ENCODE measurements at places on chromosomes 5 and 9. TPM values are rescaled to one million over a fixed set of nuclear protein-coding genes. Genes with fewer than 3 reads are reported as not detected.
A peak's percentile ranks its signal among the peaks of the same experiment; 100 is the strongest.

GRCh38 chr5:59543821-59544442 is 349.6 kb downstream of the PDE4D start:
- no peak overlapping the region for H3K4me3 ChIP-seq
- H3K36me3 ChIP-seq = no peaks in the 10 kb centered on the region
- H3K4me1 ChIP-seq = no peaks in the 10 kb centered on the region
- DNase-seq = no peak
- no peaks in the 10 kb centered on the region for H3K27me3 ChIP-seq
- H3K27ac ChIP-seq = no peak overlapping the region

- no peak for DNase-seq
- no peaks in the 10 kb centered on the region for H3K27me3 ChIP-seq
- H3K4me3 ChIP-seq = no peak overlapping the region
- H3K4me1 ChIP-seq = peaks cover 57% of the 10 kb centered on the region
- no peaks in the 10 kb centered on the region for H3K36me3 ChIP-seq
These were observed 68.3 kb downstream of the SERINC5 start for GRCh38 chr5:80187421-80188090.

DNA sequence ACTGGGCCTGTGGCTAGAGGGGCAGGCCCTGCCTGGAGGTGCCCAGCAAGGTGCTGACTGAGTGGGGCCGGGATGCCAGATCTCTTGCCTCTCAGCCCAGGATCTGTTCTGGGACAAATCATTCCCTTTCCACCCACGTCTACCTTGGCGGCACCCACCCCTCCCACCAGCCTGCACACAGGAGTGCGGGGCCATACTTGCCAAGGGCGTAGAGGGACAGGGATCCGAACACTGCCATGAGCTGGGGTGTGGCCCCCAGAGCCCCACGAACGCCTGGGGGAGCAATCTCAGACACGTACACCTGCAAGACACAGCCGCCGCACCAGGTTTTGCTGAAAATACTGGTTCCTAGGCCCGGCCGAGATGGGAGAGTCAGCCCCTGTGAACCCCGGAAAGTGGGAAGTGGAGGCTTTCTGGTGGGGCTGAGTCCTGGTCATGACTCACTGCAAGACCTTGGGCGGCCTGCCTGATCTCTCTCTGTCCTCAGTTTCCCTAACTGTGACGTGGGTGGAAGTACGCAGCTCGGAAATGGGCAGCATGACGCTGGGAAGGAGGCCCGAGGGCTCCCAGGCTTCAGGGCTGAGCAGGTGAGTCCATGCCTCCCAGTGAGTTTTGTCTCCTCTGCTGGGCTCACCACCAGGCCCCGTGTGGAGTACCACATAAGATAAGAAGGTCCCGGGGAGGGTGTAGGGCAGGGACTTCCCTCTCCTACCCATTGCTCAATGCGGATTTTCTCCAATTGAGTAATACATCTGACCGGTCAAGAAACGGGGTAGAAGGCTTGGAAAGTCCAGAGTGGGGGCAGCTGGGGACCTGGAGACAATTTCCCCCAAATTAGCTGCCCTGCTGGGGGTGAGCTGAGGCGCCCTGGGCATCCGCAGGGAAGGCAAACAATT is 2.6 kb downstream of the SLC2A6 start:
- H3K27me3 ChIP-seq = peaks cover 3% of the 10 kb centered on the region
- peaks cover 6% of the 10 kb centered on the region for H3K36me3 ChIP-seq
- no peak overlapping the region for H3K4me3 ChIP-seq
- peaks cover 7% of the 10 kb centered on the region for H3K4me1 ChIP-seq

GRCh38 chr9:37515620-37516258 is 30.0 kb downstream of the POLR1E start:
- H3K27me3 ChIP-seq = no peaks in the 10 kb centered on the region
- no peaks in the 10 kb centered on the region for H3K36me3 ChIP-seq
- no peak overlapping the region for H3K4me3 ChIP-seq
- H3K27ac ChIP-seq = no peak overlapping the region
- no peak for DNase-seq

DNA sequence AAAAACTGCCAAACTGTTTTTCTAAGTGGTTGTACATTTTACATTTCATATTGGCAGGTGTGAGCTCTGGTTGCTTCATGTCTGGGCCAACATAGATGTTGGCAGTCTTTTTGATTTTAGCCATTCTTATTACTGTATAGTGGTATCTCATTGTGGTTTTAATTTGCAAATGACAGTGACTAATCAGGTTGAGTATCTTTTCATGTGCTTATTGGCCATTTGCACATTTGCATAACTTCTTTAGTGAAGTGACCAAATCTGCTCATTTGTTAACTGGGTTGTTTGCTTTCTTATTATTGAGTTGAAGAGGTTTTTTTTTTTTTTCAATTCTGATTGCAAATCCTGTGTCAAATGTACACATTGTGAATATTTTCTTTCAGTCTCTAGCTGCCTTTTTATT is 36.9 kb upstream of the MSX2 start:
- no peak overlapping the region for H3K4me3 ChIP-seq
- no peaks in the 10 kb centered on the region for H3K36me3 ChIP-seq
- no peaks in the 10 kb centered on the region for H3K4me1 ChIP-seq
- no peak for DNase-seq
- H3K27me3 ChIP-seq = peaks cover 53% of the 10 kb centered on the region
- no peak overlapping the region for H3K27ac ChIP-seq

- H3K4me1 ChIP-seq = no peaks in the 10 kb centered on the region
- H3K27me3 ChIP-seq = peaks cover 12% of the 10 kb centered on the region
- DNase-seq = no peak
- no peaks in the 10 kb centered on the region for H3K36me3 ChIP-seq
- no peak overlapping the region for H3K4me3 ChIP-seq
- H3K27ac ChIP-seq = no peak overlapping the region
These were observed 31.4 kb upstream of the LPCAT1 start for GRCh38 chr5:1555011-1555807.

DNA sequence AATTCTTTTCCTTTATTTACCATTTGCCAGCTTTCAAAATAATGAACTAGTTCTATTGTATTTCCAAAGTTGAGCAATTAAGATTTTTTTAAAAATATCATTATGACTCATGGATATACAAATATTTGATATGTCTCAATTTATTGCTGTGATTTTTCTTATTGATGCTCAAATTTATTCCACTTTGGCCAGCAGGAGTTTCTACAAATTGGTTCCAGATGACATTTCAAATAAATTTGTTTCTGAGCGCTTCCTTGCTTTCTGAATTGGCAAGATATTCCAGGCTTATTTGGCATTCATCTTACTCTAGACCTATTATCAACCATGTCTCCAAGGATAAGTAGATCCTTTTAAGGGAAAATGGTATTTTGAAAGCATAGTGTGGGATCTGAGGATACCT is 58.5 kb upstream of the TJP2 start:
- no peak for DNase-seq
- peaks cover 4% of the 10 kb centered on the region for H3K27me3 ChIP-seq
- no peaks in the 10 kb centered on the region for H3K36me3 ChIP-seq
- no peak overlapping the region for H3K4me3 ChIP-seq

GRCh38 chr5:171606414-171607024 is 179.1 kb upstream of the SMIM23 start:
- no peak for DNase-seq
- H3K36me3 ChIP-seq = no peaks in the 10 kb centered on the region
- H3K27me3 ChIP-seq = no peaks in the 10 kb centered on the region
- H3K4me1 ChIP-seq = no peaks in the 10 kb centered on the region
- no peak overlapping the region for H3K27ac ChIP-seq
- H3K4me3 ChIP-seq = no peak overlapping the region

The TLX3 gene
- polyA plus RNA-seq = 0.05 TPM

DNA sequence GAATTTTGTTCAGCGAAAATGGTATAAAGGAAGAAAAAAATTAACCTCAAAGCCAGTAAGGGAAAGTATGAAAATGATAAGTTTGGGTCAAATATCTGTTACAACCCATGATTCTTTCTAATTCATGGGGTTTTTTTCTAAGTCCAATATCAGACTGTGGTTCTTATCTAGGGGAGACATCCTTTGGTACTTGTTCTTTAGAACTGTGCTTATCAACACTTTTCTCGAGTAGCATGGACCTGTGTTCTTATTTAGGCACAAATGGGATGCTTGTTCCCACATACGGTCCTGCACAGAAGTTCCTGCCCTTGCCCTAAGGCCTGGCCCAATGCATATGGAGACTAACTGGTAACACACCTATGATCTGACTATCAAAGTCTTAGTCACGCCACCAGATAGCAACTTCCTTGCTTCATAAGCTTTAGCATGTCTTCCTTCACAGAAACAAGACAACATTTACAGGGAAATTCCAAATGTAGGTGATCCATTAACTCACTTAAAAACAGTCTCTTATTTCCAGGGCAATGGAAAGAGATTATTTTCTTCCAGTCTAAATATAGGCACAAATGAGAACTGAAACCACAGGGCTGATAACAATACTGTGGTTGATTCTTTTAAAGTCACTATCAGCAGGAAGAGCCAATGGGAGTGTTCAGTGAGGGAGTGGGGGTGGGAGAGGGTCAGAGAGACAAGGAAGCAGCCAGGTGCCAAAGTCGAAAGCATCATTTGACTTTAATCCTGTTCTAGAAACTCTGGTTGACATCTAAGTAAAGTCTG is 268.8 kb upstream of the ANKRD55 start:
- H3K27me3 ChIP-seq = no peaks in the 10 kb centered on the region
- H3K36me3 ChIP-seq = no peaks in the 10 kb centered on the region
- no peaks in the 10 kb centered on the region for H3K4me1 ChIP-seq
- no peak overlapping the region for H3K4me3 ChIP-seq
- DNase-seq = no peak

The SLC22A4 gene
- 3.0 TPM for polyA plus RNA-seq

DNA sequence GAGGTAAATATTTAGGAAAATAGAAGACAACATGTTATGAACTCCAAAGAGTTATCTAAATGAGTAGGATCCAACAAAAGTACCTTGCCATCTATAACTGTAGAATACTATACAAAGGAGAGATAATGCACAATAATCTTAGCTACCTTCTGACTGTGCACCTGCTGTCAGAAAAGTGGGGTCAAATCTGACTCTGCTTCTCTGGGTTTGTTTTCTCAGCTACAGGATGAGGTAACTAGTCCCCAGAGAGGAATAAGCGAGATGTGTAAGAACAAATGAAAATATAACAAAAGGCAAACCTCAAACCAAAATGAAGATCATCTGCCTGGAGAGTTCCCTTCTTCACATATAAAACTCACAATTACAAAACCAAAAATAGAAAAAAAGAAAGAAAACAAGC is 204.8 kb downstream of the DCP2 start:
- no peaks in the 10 kb centered on the region for H3K4me1 ChIP-seq
- H3K27me3 ChIP-seq = no peaks in the 10 kb centered on the region
- DNase-seq = no peak
- no peaks in the 10 kb centered on the region for H3K36me3 ChIP-seq
- H3K4me3 ChIP-seq = no peak overlapping the region

The CDH9 gene
- 0.09 TPM for polyA plus RNA-seq

GRCh38 chr9:131824155-131824594 is 84.3 kb upstream of the RAPGEF1 start:
- no peak for DNase-seq
- no peak overlapping the region for H3K27ac ChIP-seq
- H3K27me3 ChIP-seq = peaks cover 24% of the 10 kb centered on the region
- H3K36me3 ChIP-seq = no peaks in the 10 kb centered on the region

GRCh38 chr5:107112216-107112615 is 558.5 kb downstream of the EFNA5 start:
- H3K27ac ChIP-seq = no peak overlapping the region
- no peaks in the 10 kb centered on the region for H3K36me3 ChIP-seq
- no peak for DNase-seq
- H3K4me1 ChIP-seq = no peaks in the 10 kb centered on the region
- H3K4me3 ChIP-seq = no peak overlapping the region

DNA sequence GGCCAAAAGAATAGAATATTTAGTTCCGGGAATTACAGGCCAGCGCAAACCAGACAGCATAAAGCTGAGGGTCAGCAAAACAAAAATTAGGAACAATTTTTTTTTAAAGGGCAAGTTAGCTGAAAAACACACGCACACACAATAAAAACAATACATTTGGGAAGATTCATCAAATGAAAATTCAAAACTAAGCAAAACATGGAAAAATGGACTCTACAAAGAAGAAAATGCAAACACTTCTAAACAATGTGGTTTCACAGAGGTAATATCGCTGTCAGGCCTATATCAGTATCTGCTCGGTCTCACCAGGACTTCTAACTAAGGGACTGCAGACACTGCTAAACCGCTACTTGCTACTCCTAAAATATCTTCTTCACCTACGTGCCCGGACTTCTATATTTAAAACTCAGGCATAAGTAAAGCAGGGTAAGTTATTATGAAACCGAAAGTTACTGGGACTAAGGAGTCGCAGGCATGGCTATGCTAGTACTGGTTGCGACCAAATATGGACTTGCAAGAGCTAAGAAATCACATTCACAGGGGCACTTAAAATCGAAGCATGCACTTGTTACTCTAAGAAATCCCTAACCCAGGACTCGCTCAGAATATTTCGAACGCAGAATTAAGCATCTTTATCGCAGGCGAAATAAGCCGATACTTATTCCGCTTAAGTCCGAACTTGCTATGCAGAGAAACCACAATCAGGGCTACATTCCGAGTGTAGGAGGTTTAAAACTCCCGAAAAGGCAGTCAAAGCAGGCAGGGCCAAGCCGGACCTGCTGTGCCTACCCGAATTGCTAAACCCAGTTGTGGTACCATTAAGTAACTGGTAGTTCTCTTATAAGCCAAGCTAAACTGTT is 2.3 kb downstream of the ANXA2R start:
- peak overlapping the region; percentile 58 for H3K4me3 ChIP-seq
- H3K27ac ChIP-seq = peak overlapping the region; percentile 92
- H3K27me3 ChIP-seq = no peaks in the 10 kb centered on the region
- peak; percentile 74 for DNase-seq

- no peak overlapping the region for H3K4me3 ChIP-seq
- no peak overlapping the region for H3K27ac ChIP-seq
- H3K27me3 ChIP-seq = no peaks in the 10 kb centered on the region
- no peaks in the 10 kb centered on the region for H3K36me3 ChIP-seq
- DNase-seq = no peak
These were observed 39.7 kb downstream of the FABP6 start for GRCh38 chr5:160269017-160269416.

DNA sequence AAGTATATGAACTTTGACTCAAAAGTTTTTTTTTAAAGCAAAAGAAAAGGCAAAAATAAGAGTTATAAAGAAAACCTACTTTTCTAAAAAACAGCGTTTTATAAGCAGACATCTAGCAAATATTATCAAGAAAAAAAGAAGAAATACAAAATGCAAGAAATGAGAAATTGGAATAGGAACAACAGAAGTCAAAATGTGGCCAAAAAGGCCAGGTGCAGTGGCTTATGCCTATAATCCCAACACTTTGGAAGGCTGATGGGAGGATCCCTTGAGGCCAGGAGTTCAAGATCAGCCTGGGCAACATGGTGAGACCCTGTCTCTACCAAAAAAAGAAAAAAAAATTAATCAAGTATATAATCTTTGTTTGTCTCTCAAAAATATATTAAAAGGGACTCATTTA is 35.9 kb downstream of the APTX start:
- DNase-seq = no peak
- no peaks in the 10 kb centered on the region for H3K27me3 ChIP-seq
- H3K4me1 ChIP-seq = no peaks in the 10 kb centered on the region
- no peaks in the 10 kb centered on the region for H3K36me3 ChIP-seq
- no peak overlapping the region for H3K4me3 ChIP-seq

The OTULINL gene
- polyA plus RNA-seq = 9.1 TPM

GRCh38 chr9:117411547-117411946 is 3.3 kb downstream of the ASTN2 start:
- no peak for DNase-seq
- no peak overlapping the region for H3K4me3 ChIP-seq
- H3K27me3 ChIP-seq = peaks cover 47% of the 10 kb centered on the region
- H3K27ac ChIP-seq = no peak overlapping the region
- H3K36me3 ChIP-seq = no peaks in the 10 kb centered on the region

GRCh38 chr9:5389109-5389732 is 48.5 kb downstream of the PLGRKT start:
- H3K4me1 ChIP-seq = no peaks in the 10 kb centered on the region
- H3K27me3 ChIP-seq = no peaks in the 10 kb centered on the region
- H3K36me3 ChIP-seq = no peaks in the 10 kb centered on the region
- no peak overlapping the region for H3K27ac ChIP-seq
- DNase-seq = no peak

All from thymus (tissue), 14 donors.